Kidney (tissue), 22 donors: ENCODE measurements at places on chromosomes 7 and 10. TPM values are rescaled to one million over a fixed set of nuclear protein-coding genes. Genes with fewer than 3 reads are reported as not detected.

The MEOX2 gene
- 1.2 TPM for total RNA-seq

The CPA1 gene
- 0.50 TPM for total RNA-seq

DNA sequence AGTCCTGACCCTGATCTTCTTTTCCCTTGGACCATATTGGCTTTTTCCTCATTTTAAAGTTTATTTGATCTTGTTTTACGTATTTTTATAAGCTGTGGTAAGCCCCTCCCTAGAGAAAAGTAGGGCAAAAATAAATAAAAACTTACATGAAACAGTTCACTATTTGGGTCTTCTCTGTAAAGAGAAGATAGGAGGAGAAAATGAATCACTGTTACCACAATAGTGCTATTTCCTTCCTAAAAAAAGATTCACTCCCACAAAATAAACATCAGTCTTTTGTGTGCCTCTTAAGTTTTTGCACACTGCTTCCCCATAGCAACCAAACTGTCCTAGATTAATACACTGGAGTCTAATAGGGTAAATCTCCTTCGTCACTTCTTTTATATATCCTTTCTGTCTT lies 1.4 kb upstream of the SVIL start:
- peak; percentile 67 for DNase-seq

GRCh38 chr7:112452102-112452888 lies 2.0 kb downstream of the IFRD1 start:
- peak; percentile 31 for DNase-seq
